ENCODE measurements at places on chromosomes 12 and 14.

DNA sequence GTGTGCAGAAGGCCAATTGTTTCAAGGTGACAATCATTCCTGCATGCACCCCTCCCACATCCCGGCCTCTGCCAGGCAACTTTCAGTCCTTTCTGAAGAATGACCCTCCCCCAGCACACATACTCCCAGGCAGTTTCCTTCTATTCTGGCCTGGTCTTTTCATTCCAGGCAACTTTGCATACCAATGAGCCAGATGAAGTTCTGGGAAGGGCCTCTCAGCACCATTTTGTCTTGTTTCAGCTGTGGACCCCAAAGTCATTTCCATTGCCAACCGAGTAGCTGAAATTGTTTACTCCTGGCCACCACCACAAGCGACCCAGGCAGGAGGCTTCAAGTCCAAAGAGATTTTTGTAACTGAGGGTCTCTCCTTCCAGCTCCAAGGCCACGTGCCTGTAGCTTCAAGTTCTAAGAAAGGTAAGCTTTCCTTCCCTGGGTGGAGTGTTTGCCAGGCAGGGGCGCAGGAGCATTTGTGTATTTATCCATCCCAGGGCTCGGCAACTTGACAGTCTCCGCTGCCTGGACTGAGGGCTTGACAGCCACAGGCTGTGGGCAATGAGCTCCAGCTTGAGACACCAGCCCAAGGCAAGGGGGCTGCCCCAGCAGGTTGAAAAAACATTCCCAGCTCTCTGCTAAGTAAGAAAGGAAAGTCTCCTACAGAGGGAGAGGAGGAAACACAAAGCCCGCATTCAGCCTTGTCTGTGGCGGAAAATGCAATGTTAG, 16.4 kb downstream of the BCL2L14 start:
- DNase-seq: no peak

DNA sequence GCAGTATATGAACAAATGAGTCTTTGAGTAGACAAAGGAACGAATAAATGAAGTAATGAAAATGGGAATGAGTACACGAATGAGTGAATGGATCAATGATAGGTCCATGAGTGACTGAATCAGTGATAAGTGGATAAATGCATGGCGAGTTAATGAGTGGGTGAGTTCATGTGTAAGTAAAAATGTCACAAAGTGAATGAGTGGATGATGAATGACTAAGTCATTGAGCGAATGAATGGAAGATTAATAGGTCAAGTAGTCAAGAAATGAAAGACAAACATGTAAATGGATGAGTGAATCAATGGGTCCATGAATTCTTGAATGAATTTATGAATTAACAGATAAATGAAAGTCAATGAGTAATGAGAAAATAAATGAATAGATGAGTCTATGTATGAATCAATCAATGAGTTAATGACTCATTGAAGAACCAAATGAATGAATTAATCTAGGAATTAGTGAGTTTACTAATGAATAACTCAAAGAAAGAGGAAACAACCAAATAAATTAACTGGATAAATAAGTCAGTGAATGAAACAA, 97.3 kb upstream of the RTL1 start:
- DNase-seq: no peak

- DNase-seq: no peak
These were observed 88.1 kb downstream of the PPP2R5E start for GRCh38 chr14:63454863-63455622.

DNA sequence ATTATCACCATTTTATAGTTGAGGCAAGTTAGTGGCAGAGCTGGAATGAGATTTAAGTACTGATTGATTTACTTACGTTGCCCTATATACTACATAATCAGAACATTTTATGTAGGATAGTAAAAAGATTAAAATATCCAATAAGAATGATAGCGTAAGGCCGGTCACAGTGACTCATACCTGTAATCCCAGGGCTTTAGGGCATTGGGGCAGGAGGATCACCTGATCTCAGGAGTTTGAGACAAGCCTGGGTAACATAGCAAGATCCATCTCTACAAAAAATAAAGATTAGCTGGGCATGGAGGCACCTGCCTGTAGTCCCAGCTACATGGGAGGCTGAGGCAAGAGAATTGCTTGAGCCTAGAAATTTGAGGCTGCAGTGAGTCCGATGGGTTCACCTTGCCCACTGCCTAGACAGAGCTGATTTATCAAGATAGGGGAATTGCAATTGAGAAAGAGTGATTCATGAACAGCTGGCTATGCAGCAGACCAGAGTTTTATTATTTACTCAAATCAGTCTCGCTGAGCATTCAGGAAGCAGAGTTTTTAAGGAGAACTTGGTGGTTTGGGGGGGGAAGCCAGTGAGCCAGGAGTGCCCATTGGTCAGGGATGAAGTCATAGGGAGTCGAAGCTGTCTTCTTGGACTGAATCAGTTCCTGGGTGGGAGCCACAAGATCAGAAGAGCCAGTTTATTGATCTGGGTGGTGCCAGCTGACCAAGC, 24.7 kb upstream of the SGPP1 start:
- no peak for DNase-seq

GRCh38 chr14:21106498-21107282, 5.8 kb downstream of the TMEM253 start:
- DNase-seq: peak; percentile 32

- no peak for DNase-seq
These were observed 312.4 kb downstream of the RPAP3 start for GRCh38 chr12:47393403-47393790.

DNA sequence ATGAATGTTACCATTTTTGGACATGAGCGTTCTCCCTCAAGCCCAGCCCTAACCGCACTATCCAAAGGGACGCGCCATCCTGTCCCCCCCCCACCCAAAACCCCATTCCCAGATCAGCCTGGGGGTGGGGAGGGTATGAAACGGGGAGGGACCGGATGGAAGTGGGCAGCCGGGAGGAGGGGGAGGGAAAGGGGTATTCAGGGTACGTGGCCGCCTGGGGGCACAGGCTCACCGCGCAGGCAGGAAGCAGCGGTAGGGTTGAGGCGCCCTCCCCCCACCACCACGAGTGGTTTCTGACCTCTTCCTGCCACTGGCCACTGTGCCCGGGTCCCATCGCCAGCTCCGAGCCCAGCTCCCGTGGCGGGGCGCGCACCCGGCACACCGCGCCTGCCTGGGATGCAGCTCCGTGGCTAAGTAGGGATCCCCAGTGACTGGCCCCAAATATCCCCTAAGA, 1.4 kb downstream of the ACTN1 start:
- DNase-seq: no peak

DNA sequence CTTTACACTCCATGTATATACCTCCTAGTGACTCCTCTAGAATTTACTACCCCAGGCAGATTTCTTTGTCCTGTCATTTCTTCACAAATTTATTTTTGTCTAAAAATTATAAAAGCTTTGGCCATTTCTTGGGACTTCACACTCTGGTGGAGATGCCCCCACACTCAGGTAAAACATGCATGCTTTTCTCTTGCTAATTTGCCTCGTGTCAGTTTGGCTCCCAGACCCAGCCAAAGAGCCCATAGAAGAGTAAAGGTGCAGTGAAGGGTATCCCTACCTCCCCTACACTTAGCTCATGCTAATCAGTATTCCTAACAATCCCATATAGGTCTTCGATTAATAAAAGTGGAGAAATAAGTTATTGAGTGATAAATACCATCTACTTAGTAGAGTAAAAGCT, 256.5 kb upstream of the KRR1 start:
- DNase-seq: no peak

DNA sequence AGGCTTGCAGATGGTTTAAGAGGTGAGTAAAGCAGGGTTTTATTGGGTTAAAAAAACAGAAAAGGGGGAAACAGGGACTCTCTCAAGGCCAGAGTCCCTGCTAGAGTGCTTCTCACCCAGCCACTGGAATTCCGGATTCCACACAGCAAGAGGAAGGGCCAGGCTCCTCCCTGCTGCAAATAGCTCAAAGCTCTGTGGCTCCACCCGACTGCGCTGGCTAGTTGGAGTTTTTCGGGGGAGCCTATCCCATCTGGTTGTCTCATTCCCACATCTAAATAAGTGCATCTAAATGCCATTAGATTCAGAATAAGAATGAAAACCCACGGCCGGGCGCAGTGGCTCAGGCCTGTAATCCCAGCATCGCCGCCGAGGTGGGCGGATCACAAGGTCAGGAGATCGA, 791.5 kb downstream of the SLC16A7 start:
- no peak for DNase-seq

DNA sequence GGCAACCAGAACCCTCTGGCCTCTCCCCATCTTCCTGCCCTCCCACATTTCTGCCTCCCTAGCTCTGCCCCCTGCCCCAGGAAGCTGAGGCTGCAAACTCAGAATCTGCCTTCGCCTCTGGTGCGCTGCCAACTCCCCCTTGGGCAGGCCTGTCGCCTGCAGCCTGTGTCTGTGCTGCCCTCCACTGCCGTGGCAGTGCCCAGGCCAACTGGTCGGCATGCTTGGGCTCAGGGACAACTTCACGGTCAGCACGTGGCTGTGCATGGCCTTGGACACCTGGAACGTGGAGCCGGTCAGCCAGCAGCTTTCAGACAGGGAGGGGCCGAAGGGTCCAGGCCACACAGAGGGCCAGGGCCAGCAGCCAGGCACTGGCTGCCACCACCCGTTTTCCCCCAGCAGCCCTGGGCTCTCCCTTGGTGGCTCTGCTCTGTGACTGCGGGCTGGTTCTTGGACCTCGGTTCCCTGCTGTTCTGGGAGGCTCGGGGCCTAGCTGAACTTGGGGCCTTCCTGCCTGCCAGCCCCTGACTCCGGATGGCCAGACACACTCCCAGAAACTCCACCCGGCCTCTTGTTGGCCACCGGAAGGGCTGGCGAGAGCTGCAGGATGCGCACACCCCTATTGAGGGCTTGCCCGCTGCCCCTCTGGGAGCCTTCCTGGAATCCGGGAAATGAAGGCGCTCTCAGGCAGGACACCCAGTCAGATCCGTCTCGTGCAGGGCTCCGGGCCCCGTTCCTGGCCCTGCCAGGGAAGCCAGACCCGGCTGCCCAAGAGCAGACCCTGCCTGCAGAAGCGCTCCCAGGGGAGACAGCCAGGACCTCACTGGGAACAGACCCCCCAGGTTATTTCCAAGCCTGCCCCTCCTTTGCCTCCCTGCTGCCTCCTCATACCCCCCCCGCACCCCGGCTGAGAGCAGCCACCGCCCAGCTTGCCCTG, 34.2 kb upstream of the PPP1R13B start:
- DNase-seq: no peak

GRCh38 chr12:63362166-63362565, 211.2 kb upstream of the AVPR1A start:
- no peak for DNase-seq

DNA sequence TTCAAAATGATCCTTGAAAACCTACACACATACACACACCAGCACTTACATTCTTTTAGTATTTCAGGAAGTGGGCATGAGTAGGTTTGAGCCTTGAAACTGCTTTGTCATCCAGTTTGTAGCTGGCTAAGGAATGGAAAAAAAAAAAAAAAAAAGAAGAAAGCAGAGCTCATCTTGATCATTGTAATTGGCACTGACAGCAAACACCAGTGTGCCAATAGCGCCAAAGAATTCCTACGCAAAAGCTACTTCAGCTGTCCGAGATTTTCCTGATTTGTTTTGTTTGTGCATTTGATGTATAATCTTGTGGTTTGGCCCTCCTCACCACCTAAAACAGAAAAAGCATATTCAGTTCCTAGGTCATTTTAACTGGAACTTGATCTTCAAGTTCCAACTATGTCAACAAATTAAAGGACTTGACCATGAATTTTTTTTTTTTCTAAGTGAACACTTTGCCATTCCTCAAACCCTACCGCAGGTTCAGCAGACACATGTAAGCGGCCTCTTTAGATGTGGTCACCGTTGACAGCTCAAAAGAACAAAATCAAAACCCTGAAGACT, 57.3 kb downstream of the FLRT2 start:
- DNase-seq: no peak

GRCh38 chr12:111347891-111348644, 20.8 kb downstream of the PHETA1 start:
- DNase-seq: no peak

GRCh38 chr12:59151243-59151642, 230.9 kb upstream of the LRIG3 start:
- DNase-seq: no peak

All from stimulated activated CD8-positive, alpha-beta memory T cell treated with anti-CD3 and anti-CD28 coated beads, Interleukin-4, amount 100 ng/mL, for 1 hour (primary cell).